RWPE2 (cell line): ENCODE measurements at places on chromosomes 4 and X.

DNA sequence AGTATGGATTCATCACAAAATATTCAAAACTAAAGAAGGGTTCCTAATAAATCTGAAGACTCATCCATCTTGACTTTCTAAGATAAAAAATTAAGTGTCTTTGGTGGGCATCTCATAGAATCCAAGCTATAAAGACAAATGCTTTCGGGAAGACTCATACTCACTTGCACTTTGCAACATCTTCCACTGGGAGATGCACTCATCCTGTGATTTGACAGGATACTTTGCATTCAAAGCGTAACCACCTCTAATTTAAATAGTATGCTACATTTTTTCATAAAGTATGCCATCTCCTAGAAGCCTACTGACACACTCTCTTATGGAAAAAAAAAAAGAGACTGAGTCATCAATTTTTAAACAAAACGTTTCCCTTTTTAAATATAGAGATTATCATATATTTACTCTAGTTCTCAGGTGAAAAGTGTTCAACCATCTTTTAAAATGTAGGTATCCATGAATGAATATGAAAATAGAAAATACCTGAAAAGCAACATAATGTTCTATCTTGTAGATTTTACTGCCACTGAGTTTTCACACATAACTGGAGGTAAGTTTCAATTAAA lies 119.6 kb downstream of the KLHL13 start:
- no peak for DNase-seq

DNA sequence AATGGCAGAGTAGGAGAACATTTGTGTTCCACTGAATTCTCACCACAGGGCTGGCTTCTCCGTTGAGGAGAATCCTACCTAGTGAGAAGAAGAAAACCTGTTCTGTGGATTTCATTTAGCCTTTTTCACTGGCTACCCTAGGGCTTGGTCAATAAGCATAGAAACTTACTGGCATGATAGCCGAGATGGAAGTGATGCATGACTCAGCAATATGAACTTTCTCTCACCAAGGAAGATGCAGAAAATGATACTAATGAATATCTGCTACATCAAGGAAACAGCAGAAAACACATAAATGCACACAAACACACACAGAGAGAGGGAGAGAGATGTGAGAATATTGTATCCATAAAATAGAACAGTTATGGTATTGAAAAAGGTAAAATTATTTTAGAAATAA lies 216.3 kb downstream of the HHIP start:
- no peak for DNase-seq

DNA sequence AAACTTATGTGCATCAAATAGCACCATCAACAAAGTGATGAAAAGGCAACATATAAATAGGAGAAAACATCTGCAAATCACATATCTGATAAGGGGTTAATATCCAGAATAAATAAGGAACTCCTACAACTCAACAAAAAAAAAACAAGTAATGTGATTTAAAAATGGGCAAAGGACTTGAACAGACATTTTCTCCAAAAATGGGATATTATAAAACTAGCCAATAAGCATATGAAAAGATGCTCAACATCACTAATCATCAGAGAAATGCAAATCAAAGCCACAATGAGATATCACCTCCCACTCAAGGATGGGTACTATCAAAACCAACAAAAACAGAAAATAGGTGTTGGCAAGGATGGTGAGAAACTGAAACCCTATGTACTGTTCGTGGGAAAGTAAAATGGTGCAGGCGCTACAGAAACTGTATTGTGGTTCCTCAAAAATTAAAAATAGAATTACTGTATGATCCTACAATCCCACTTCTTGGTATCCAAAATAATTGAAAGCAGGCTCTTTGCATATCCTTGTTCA lies 2.4 kb downstream of the DNAJB14 start:
- DNase-seq, result no peak

GRCh38 chr4:3313556-3314228 lies 20.9 kb downstream of the RGS12 start:
- no peak for DNase-seq

DNA sequence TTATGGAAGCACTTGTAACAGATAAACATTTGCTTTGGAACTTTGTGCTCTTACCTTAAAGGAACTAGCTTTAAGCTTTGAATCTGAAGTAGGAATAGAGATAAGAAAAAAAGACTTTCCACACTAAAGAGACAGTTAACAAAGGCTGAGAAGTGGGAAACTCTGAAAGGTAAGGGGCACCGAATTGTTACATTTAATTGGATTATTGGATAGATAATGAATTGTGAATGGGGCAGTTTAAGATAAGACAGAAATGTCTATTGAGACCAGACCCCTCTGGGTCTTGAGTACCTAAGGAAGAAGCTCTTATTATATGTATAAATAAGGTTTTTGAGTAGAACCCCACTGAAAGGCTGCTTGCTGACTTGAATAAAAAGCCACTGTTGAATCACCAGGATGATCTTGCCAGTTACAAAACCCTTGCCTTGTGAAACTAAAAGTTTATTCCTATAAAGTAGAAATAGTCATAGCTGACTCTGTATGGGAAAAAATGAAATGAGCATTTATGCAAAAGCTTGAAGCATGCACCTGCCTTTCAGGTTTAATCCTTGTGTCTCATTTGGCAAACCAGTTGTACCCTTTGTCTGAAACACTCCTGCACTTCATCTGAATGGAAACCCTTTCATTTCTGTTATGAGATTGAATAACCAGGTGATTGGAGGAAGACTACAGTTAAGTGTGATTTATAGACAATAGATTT lies 423.2 kb downstream of the RPA4 start:
- DNase-seq, result no peak

DNA sequence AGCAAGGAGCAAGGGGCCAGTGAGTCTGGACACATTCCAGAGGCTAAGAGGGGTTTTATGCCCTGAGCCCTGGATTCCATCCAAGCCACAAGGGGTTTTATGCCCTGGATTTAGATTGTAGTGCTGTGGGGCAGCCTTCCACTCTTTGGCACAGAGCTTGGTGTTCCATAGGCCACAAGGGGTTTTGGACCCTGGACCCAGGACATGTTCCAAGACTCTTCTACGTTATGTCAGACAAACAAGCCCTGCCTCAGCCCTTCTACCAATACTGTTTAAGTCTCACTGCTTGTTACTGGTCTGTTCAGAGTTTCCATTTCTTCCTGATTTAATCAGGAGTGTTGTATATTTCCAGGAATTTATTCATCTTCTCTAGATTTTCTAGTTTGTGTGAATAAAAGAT lies 12.8 kb upstream of the SCARB2 start:
- no peak for DNase-seq

- DNase-seq, result no peak
These were observed 1056.7 kb downstream of the PCDH19 start for GRCh38 chrX:99353412-99353811.

DNA sequence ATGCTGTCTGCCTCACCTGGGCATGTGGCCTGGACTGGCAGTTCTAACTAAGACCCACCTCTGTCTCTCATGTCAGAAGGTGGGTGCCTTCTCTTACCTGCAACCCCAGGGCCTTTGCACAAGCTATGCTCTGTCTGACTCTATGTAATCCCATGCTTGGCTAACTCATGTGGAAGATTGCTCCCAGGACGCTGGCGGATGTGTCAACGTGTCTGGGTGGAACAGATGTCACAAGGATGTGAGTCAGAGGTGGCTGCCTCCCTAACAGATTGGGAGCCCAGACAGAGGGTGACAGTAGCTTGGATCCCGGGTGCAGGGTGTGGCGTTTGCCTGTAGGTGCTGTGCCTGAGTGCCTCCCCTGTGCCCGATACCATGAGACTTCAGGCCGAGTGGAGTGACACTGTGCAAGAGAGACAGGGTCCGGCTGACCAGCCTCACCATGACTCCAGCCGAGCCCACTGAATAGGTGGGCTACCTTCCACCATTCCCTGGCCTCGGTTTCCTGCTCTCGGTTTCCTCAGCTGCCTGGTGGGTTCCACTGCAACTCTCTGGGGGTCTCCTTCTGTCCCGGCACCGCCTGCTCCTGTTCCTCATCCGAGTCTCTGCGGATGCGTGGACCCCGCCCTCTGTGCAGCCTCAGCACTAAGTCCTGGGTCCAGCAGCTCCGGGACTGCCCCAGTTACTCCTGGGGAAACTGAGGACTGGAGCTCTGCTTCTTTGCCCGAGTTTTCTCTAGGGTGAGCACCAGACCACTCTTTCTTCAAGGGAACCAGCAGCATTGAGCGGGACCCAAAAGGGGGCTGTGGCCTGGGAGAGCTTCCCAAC lies 11.0 kb downstream of the SH3BP2 start:
- peak; percentile 59 for DNase-seq

- DNase-seq, result no peak
These were observed 356.7 kb upstream of the DIPK2B start for GRCh38 chrX:45557387-45557786.

DNA sequence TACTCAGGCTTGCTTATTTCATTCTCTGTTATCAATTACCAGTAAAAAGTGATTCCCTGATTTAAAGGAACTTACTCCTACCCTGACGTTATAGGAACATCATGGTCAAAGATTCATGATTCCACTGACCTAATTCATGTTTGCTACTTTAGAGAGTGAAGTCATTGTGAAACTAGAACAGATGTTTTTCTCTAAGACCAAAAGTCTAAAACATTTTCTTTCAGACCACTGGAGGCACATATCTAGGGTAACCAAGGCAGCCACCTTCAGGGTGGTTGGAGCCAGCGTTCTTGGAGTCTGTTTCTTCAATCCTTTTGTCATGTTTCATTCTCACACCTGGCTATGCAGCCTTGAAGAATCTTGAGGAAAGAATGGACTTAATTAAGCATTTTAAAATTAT lies 77.8 kb downstream of the GALNTL6 start:
- DNase-seq, result no peak

DNA sequence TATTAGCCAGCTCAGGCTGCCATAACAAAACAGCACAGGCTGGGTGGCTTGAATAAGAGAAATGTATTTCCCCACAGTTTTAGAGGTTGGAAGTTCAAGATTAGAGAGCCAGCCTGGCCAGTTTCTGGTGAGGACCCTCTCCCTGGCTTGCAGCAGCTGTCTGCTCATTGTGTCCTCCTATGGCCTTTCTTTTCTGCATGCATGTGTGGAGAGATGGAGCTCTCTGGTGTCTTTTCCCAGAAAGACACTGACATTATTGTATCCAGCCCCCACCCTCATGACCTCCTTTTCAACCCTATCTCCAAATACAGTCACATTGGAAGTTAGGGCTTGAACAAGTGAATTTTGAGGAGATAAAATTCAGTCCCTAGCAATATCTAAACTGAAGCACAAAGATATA lies 263.8 kb upstream of the PABPC4L start:
- DNase-seq, result no peak

- no peak for DNase-seq
These were observed 26.3 kb upstream of the TRPC3 start for GRCh38 chr4:121978172-121978516.
